ENCODE measurements at places on chromosomes 7 and 10. TPM values are rescaled to one million over a fixed set of nuclear protein-coding genes. Genes with fewer than 3 reads are reported as not detected.

CNNM1 gene
- not detected for total RNA-seq

AGAP9 gene
- 14.1 TPM for total RNA-seq

BAZ1B gene
- 88.4 TPM for total RNA-seq

CUZD1 gene
- 1.4 TPM for total RNA-seq

CFAP69 gene
- total RNA-seq: 18.5 TPM

DNA sequence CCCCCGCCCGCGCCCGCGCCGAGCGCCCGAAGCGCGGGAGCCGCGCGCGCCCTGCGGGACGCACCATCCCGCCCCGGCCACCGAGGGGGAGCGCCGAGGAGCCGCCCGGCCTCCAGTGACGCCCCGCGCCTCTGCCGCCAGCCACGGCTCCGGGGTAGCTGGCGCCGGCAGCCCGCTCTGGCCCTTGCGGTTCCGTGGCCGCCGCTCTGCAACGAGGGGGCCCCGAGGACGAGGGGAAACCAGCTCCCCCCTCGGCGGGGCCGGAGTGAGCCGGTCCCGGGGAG, at the start of gene PAXIP1:
Gene PAXIP1, minus strand, starts transcription at position 33 of the 284 bp plus-strand sequence. CDS start 195 bp downstream, outside the sequence.
- H3K36me3 ChIP-seq: peaks cover 6% of the 10 kb centered on the region
- no peak for DNase-seq
- H3K4me1 ChIP-seq: peaks cover 22% of the 10 kb centered on the region

- H3K36me3 ChIP-seq: no peaks in the 10 kb centered on the region
- no peak overlapping the region for H3K27ac ChIP-seq
- DNase-seq: no peak
- H3K27me3 ChIP-seq: no peaks in the 10 kb centered on the region
- H3K4me1 ChIP-seq: peaks cover 24% of the 10 kb centered on the region
These were observed 210.2 kb upstream of the NPY start for GRCh38 chr7:24073651-24074420.

- DNase-seq: no peak
- no peaks in the 10 kb centered on the region for H3K36me3 ChIP-seq
- H3K4me3 ChIP-seq: no peak overlapping the region
- no peak overlapping the region for H3K27ac ChIP-seq
- H3K27me3 ChIP-seq: no peaks in the 10 kb centered on the region
- H3K4me1 ChIP-seq: no peaks in the 10 kb centered on the region
These were observed 131.9 kb downstream of the KAT6B start for GRCh38 chr10:74958316-74958715.

GRCh38 chr10:84838851-84839250, 510.5 kb downstream of the CCSER2 start:
- H3K4me1 ChIP-seq: no peaks in the 10 kb centered on the region
- DNase-seq: no peak
- H3K36me3 ChIP-seq: no peaks in the 10 kb centered on the region
- no peaks in the 10 kb centered on the region for H3K27me3 ChIP-seq
- H3K27ac ChIP-seq: no peak overlapping the region

Data from PC-9 (cell line).